ENCODE measurements at places on chromosomes 7 and 10.

DNA sequence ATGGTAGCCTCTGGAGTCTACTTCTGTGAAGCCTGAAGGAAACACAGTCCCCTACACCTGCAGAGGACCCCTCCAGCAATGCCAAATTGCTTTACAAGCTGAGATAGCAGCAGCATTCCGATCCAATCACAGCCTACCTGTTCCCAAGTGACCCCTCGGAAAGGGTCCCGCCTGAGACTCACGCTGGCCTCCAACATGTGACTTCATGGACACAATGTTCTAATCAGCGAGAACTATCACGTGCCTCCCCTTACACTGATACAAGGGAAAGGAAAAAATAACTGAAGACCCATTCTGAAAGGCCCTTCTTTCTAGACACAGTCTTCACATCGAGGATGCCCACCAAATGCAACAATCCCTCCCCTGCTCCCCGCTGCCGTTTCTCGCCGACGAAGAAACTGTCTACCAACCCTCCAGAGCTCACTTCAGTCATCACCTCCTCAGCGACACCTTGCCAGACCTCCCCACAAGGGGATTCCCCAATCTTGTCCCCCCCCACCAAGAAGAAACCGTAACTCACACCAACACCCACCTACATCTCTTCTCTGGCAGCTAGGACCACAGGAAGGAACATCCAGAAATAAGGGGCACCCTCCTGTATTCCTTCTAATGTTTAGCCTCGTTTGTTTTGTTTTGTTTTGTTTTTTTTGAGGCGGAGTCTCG is 1.8 kb downstream of the SNX8 start:
- DNase-seq, result no peak

- no peak for DNase-seq
Measured at GRCh38 chr10:81603106-81603620, 271.8 kb upstream of the NRG3 start.

DNA sequence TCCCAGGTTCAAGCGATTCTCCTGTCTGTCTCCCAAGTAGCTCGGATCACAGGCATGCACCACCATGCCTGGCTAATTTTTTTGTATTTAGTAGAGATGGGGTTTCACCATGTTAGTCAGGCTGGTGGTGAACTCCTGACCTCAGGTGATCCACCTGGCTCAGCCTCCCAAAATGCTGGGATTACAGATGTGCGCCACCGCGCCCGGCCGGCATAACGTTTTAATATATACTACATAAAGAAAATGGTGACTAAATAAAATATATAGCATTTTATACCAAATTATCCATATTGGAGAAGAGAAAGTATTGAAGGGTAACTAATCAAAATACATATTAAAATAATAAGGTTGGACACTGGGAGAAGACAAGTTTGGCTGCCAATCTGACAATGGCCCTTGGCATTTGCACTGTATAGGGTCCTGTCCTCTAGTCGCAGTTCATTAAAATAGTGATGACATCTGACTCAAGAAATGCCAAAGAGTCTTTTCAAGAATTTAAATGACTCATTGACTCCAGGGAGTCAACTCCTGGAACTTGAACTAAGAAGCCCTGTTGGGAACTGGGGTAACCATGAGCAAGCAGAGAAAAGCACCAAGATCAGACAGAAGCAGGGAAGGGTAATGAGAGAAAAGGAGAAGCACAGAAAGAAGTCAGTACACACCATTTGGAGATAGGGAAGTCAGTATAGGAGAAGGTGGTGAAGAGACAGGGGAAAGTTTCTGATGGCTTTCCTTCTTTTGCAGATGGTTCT is 91.1 kb downstream of the CH25H start:
- no peak for DNase-seq

GRCh38 chr10:124539935-124540641 is 78.5 kb downstream of the LHPP start:
- peak; percentile 59 for DNase-seq

DNA sequence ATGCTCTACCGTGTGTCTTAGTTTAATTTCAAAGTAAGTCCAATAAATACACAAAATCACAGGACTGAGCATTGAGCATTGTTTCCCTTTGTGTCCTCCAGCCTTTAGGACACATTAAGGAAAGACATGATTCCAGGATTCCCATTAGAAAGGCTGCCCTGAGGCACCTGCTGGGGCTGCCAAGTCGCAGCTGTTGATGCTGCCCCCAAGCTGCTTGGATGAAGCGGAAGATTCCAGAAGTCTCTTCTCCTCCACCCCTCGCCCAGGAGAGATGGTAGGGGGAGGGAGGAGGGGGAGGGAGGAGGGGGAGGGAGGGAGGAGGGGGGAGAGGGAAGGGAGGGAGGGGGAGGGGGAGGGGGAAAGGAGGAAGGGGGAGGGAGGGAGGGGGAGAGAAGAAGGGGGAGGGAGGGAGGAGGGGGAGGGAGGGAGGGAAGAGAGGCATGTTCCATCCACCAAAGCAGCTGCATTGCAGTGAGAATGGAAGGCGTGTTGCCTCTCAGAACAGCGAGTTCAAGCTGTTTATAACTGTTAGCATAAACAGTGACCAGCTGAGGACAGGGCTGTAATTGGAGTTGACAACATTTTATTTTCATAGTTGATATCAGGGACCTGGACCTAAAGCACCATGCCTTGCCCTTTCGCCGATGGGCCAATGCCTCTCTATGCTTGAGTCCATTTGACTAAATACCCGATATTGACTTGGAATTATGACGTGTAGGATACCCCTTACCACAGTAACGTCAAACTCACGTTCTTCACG is 67.3 kb downstream of the DIP2C start:
- DNase-seq, result no peak

Measured in erythroblast (primary cell).